ENCODE measurements at places on chromosomes 5 and 9.

GRCh38 chr9:123031963-123032362 lies 1.5 kb upstream of the GPR21 start:
- DNase-seq: no peak

GRCh38 chr5:178279723-178280438 lies 47.3 kb upstream of the PHYKPL start:
- DNase-seq: peak; percentile 49

DNA sequence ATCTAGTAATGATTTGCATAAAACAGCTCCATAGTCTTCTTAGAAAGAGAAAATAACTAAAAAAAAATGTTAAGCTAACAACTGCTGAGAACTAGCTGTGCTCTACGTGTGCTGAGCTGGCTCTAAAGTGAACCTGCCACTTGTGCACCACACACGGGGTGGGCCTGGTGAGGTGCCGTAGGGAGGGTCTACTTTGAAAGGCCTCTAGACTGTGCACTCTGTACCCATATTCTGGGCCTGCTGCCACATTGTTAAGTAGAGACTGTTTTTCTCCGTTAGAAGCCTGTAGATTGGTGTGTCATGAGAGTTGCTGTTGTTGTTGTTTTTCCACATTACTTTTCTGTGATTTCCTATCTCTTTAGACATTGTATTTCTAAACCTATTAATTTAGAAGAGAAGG lies 93.9 kb downstream of the CD180 start:
- no peak for DNase-seq

- no peak for DNase-seq
These were observed 92.3 kb downstream of the DAP start for GRCh38 chr5:10668697-10669096.

- DNase-seq: no peak
These were observed 28.0 kb upstream of the DAP start for GRCh38 chr5:10789021-10789420.

GRCh38 chr5:93378073-93378472 lies 202.9 kb downstream of the NR2F1-AS1 start:
- no peak for DNase-seq

- DNase-seq: no peak
These were observed 11.0 kb upstream of the CEL start for GRCh38 chr9:133050781-133051180.

DNA sequence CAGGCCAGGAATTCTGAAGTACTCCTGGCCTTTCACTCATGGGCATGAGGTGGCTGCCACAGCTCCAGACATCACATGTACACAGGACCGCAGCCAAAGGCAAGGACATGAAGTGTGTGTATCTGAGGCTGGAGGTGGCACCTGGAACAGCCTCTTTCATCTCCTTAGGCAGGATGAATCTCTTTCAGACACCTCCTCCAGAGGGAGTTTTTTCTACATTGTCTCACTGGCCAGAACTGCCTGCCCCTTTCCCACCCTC lies 142.8 kb downstream of the BARX1 start:
- DNase-seq: no peak

DNA sequence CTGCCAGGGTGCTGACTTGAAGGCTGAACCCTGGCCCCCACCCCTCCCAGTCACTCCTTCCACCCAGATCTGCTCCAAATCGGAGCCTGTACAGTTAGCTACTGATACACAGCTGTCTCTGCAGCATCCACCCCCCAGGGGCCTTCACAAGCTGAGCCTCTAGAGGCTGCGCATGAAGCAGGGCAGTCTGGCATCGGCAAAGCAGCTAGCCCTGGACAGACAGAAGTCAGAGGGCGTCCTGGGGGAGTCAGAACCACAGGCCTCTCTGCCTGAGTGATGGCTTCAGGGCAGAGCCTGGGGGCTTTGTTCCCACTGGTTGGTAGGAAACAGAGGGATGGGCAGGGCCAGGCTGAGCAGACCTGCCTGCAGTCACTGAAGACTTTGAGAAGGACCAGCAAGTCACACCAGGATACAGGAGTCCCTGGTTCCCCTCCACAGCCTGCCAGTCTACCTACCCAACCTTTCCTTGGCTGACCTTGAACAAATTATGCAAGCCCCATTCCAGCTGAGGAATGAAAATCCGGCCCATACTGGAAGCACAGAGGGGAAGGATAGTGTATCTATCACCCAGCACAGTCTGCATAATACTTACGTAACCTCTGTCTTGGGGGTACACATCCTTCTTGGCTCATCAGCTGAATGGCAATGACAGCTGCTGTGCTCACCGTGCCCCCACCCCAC lies 8.8 kb downstream of the VDAC1 start:
- DNase-seq: no peak

DNA sequence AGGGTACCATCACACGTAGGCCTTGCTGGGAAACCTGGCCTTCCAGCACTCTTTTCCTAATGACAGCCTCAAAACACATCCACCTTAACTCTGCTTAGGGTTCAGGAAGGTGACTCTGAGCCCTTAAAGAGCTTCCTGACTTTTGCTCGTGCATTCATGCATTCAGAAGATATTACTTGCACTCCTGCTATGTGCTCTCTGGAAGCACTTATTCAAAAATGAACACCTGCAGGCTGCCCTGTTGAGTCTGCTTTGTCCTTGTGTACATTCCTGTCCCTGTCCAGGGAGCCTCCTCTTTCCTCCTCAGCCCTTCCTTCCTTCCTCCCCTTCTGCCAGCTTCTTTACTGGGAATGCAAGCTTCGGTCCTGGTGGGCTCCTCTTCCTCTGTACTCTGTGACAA lies 61.5 kb downstream of the SPRY4 start:
- DNase-seq: no peak

GRCh38 chr5:91219091-91219802 lies 163.9 kb downstream of the ARRDC3 start:
- no peak for DNase-seq

GRCh38 chr5:4781299-4781698 lies 358.8 kb upstream of the ADAMTS16 start:
- no peak for DNase-seq

- no peak for DNase-seq
These were observed 79.9 kb downstream of the ISOC1 start for GRCh38 chr5:129174480-129174879.

DNA sequence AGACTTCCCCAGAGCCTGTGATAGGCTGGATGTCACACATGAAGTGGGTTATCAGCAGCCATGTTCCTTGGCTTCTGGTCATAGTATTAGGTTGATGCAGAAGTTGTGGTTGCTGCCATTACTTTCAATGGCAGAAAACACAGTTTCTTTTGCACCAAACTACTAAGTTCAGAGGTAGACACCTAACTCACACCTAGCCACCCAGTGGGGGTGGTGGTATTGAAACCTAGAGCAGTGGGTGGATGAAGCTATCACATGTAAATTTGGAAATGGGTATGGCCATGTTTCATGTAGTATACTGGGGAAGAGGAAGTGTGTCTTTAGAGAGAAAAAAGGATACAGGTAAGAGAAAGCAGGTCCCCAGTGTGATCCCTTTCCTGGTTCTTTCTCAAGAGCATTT lies 347.9 kb upstream of the SEMA6A start:
- DNase-seq: no peak

Measured in CD4-positive, alpha-beta T cell treated with Interleukin-17A for 1 hour (primary cell).